ENCODE measurements at places on chromosomes 3 and 15.

- no peak for DNase-seq
Observed at GRCh38 chr3:155790272-155790925, 15.7 kb downstream of the C3orf33 start.

- DNase-seq, result no peak
Observed at GRCh38 chr3:193853511-193854219, 260.7 kb downstream of the OPA1 start.

GRCh38 chr3:55244247-55244646, 242.9 kb downstream of the WNT5A start:
- no peak for DNase-seq

- DNase-seq, result no peak
Observed at GRCh38 chr3:127399154-127399553, 111.3 kb upstream of the PRR20G start.

DNA sequence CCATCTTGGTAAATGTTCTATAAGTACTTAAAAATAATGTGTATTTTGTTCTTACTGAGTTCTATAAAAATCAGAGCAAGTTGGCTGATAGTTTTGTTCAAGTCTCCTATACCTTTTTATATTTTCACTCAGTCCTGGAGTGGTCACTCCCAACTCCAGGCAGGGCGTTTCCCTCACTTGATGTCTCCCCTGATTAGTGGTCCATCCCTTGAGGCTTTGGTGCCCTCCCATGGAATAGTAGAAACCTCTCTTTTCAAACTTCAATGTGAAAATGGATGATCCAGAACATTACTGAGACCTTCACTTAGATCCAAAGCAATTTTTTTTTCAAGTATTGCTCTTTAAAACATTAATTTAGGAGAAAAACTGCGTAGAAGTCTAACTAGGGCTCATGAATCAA, 25.0 kb upstream of the SCN10A start:
- no peak for DNase-seq
